ENCODE measurements at places on chromosomes 7 and 10. TPM values are rescaled to one million over a fixed set of nuclear protein-coding genes. Genes with fewer than 3 reads are reported as not detected.
A peak's percentile ranks its signal among the peaks of the same experiment; 100 is the strongest.

The DRGX gene
- not detected for total RNA-seq

- H3K27me3 ChIP-seq: no peaks in the 10 kb centered on the region
- peaks cover 10% of the 10 kb centered on the region for H3K4me1 ChIP-seq
- H3K4me3 ChIP-seq: no peak overlapping the region
- no peak for DNase-seq
- H3K36me3 ChIP-seq: no peaks in the 10 kb centered on the region
These were observed 516.4 kb downstream of the DNAJB6 start for GRCh38 chr7:157853076-157853788.

DNA sequence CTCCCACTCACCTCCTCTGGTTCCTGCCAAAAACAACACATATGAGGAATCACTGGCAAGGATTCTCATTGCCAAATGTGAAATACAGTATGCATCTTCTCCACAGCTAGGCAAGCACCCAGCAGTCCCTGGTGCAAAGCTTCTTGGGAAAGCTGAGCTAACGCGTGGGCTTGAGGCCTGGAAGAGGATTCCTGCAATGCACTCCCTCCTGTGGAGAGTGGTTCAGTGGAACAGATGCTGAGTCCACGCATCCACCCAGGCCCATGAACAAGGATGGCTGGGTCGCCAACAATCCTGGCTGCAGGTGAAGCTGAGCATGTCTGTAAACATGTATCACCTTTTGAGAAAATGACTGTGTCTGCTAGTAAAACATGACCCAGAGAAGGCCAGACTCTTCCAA, 113.2 kb upstream of the CHST15 start:
- no peak for DNase-seq
- no peak overlapping the region for H3K4me3 ChIP-seq

The NRAP gene
- not detected for total RNA-seq

DNA sequence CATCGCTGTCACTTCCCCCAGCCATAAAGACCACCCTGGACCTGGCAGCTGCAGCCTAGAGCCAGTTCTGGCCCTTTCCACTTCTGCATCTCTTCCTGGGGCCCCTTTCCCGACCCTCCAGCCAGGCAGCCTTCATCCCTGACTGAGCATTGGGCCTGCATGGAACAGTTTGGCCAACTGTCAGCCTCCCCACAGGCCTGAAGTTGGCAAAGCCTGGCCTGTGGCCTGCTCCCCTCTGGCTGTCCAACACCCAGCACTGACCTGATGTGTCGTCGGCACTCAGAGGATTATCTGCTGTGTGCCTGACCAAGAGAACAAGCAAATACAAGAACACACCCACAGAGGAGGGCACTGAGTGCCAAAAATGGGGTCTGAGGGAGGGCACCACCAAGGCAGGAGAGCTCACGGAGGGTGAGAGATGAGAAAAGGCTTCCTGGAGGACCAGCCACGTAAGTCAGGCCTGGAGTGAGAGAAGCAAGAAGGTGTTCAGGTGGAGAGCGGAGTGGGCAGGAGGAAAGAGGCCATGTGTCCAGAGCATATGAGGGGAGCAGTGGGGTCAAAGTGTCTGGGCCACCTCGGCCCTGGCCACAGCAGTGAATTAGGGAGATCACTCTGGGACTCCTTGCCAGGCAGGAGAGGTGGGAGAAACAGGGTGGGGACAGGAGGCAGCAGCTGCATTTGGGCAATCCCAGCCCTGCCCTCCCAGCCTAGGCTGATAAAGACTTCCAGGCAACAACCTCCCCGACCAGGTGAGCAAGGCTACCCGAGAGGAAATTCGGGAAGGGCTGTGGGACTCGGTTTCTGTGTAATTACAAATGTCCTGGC, 4.5 kb downstream of the GPRIN2 start:
- no peak for DNase-seq
- H3K27ac ChIP-seq: no peak overlapping the region
- H3K4me1 ChIP-seq: peaks cover 2% of the 10 kb centered on the region
- no peak overlapping the region for H3K4me3 ChIP-seq
- H3K27me3 ChIP-seq: peaks cover 6% of the 10 kb centered on the region

DNA sequence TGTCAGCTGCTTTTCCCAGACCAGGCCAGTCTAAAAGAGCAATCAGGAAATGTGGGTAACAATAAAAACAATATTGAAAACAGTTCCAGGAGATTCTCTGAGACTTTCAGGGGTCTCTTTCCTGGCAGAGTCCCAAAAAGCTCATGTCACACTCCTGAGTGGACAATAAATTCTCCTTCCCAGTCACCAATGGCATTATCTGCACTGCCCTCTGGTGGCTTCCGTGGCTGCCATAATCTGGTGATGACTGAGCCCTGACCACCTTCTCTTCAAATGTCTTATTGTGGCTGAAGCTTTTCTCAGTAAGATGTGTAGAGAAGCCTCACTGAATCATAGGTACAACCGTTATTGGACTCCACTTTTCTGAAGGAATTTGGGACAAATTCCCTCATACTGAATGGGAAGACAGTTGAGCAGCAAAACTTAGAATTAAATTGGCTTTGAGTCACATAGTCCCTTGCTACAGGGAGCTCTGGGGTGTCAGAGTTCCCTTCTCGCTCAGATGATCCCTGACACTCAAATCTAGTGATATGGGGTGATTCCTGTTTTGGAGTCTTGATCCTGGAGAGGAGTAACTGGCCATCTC, 24.4 kb upstream of the ASAH2 start:
- no peak overlapping the region for H3K4me3 ChIP-seq
- H3K27ac ChIP-seq: no peak overlapping the region
- no peaks in the 10 kb centered on the region for H3K4me1 ChIP-seq

The CFAP46 gene
- total RNA-seq: 0.34 TPM

GRCh38 chr10:34097682-34098081, 717.4 kb downstream of the PARD3 start:
- H3K4me3 ChIP-seq: no peak overlapping the region
- no peak overlapping the region for H3K27ac ChIP-seq
- no peak for DNase-seq

DNA sequence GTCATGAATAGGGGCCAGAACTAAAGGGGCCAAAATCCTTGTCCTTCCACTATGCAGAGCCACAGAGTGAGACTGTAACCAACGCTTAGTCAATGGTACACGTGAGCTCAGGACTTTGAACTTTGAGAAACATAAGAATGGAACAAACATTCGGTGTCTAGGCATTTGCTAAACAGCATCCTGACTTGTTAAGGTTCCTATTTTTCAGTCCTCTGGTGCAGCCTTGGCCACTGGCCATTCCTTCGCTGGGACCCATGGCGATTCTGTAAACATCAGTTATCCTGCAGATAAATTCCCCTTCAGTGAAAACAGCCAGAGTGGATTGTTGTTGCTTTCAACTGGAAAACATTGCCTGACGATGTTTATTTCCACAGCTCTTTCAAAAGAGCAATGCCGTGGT, 266.8 kb downstream of the SORCS1 start:
- H3K36me3 ChIP-seq: no peaks in the 10 kb centered on the region
- no peak overlapping the region for H3K4me3 ChIP-seq
- H3K4me1 ChIP-seq: no peaks in the 10 kb centered on the region
- DNase-seq: no peak
- H3K27me3 ChIP-seq: no peaks in the 10 kb centered on the region
- no peak overlapping the region for H3K27ac ChIP-seq

- H3K4me3 ChIP-seq: no peak overlapping the region
- H3K27ac ChIP-seq: no peak overlapping the region
- H3K27me3 ChIP-seq: no peaks in the 10 kb centered on the region
These were observed 281.0 kb downstream of the RPS24 start for GRCh38 chr10:78314651-78315050.

DNA sequence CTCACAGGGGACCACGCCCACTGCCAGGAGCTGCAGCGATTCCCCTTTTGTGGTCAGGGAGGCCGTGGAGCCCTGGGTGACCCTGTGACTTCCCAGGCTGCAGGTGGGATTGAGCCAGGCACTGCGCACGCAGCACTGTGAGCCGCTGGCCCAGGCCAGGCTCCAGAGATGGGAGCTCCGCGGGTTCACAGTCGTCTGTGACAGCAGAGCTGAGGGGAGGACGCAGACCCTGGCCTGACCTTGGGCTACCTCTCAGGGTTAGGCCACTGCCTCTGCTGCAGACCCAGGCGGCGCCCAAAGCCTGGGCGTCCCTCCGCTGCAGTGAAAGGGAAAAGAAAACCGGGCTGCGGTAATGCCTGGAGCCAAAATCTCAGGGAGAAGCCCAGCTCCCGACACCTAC, 107.5 kb upstream of the GPR26 start:
- H3K27ac ChIP-seq: no peak overlapping the region
- H3K4me3 ChIP-seq: no peak overlapping the region
- no peak for DNase-seq
- H3K4me1 ChIP-seq: no peaks in the 10 kb centered on the region
- H3K36me3 ChIP-seq: no peaks in the 10 kb centered on the region

- H3K4me3 ChIP-seq: no peak overlapping the region
- peak; percentile 32 for DNase-seq
- H3K27ac ChIP-seq: no peak overlapping the region
- H3K4me1 ChIP-seq: peaks cover 12% of the 10 kb centered on the region
- H3K27me3 ChIP-seq: no peaks in the 10 kb centered on the region
These were observed 172.7 kb downstream of the NEURL1 start for GRCh38 chr10:103666087-103666761.

- H3K27ac ChIP-seq: no peak overlapping the region
- DNase-seq: no peak
- H3K4me1 ChIP-seq: no peaks in the 10 kb centered on the region
- H3K27me3 ChIP-seq: peaks cover 2% of the 10 kb centered on the region
These were observed 64.1 kb upstream of the INSIG1 start for GRCh38 chr7:155233311-155234157.

- peaks cover 5% of the 10 kb centered on the region for H3K36me3 ChIP-seq
- H3K27me3 ChIP-seq: no peaks in the 10 kb centered on the region
- peaks cover 47% of the 10 kb centered on the region for H3K4me1 ChIP-seq
- peak overlapping the region; percentile 90 for H3K27ac ChIP-seq
- DNase-seq: peak; percentile 83
These were observed 185.2 kb upstream of the ITGB1 start for GRCh38 chr10:33143160-33143728.

GRCh38 chr10:106959521-106959920, 205.0 kb downstream of the SORCS1 start:
- no peaks in the 10 kb centered on the region for H3K4me1 ChIP-seq
- no peaks in the 10 kb centered on the region for H3K27me3 ChIP-seq
- no peak overlapping the region for H3K4me3 ChIP-seq

The NXPH1 gene
- not detected for total RNA-seq

DNA sequence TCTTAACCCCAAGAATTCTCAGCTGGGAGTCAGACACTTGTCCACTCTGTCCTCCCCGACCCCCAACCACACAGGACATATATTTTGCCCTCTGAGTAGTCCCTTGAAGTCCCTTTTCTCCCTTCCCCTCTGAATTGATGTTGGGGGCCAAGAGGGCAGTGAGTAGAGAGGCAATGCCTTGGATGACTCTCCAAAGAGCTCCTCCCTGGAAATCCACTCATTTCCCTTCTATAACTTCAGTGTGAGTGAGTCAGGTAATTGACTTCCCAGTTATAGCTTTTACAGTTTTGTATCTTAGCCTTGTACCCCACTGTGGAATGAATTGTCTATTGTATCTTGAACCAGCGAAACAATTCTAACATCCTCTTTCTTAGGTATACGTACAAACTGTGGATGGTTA, 9.2 kb upstream of the ODAD2 start:
- H3K27me3 ChIP-seq: peaks cover 34% of the 10 kb centered on the region
- DNase-seq: no peak
- no peaks in the 10 kb centered on the region for H3K36me3 ChIP-seq
- peaks cover 2% of the 10 kb centered on the region for H3K4me1 ChIP-seq
- no peak overlapping the region for H3K4me3 ChIP-seq

DNA sequence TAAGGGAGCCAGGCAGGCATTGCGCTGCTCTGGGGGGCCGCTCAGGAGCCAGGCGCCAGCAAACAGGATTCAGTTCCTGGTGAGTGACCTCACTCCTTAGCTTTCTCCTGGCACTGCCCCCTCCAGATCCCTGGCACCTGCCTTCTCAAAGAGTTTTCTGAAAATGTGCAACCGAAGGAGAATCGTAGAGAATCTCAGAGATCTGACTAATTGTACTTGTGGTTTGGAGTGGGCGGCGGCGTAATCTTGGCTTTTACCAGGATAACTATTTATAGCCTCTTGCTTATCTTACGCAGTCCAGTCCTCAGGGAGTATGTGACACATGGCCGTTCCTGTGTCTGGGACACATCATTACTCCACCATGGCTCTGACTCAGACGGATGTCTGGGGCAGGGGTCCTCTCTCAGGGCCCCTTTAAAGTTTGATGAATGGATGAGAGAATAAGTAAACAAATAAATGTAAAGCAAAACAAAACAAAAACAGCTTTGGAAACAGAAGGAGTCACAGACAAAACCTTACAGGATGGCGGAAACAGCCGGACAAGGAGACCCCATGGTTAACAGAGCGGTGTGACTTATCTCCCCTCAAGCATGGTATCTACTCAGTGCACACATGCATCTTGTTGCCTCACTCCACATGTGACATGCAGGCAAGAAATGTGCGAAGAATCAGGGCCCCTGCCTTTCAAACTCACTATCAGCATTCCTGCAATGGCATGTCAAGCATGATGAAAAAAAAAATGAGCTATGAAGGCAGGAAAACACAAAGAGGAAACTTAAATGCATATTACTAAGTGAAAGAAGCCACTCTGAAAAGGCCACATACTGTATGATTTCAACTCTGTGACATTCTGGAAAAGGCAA, 99.7 kb downstream of the TNS3 start:
- no peak overlapping the region for H3K27ac ChIP-seq
- H3K36me3 ChIP-seq: no peaks in the 10 kb centered on the region
- H3K4me3 ChIP-seq: no peak overlapping the region
- H3K4me1 ChIP-seq: peaks cover 16% of the 10 kb centered on the region
- DNase-seq: peak; percentile 17

The GBX1 gene
- total RNA-seq: not detected

The CPA1 gene
- not detected for total RNA-seq

DNA sequence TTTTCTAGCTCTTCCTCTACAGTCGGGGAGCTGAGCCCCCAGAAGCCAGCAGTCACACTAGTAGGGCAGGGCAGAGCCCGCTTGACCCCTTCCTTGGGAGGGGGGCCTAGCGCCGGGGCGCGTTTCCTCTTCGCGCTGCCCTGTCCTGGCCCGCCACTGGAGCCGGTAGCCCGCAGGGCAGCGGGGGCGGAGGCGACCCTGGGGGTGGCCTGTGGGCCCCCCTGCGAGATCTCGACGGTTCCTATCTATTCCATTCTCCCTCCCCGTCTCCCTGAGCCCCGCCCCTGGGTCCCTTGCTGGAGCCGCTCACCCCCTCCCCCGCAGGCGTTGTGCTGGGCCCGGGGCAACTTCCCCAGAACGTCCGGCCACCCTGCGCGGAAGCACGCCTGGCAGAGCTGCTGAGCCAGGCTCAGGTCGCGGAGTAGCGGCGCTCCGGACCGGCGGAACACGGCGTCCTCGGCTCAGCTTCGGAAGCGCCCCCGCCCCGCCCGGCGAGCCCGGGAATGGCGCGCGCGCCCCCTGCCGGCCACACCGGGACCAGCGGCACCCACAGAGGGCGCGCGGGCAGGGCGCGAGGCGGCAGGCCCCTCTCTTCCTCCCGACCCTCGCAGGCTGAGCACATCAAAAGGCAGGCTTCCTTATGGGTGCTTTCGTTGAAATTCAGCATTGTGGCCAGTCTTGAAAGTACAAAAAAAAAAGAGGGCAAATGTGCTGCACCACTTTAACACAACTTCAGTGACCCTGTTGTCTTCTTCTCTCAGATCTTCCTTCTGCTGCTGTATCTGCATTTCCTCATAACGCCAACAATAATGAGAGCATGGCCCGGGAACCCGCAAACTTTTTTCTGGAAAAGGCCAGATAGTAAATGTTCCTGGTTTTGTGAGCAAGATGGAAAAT, 327.6 kb downstream of the TNS3 start:
- peaks cover 3% of the 10 kb centered on the region for H3K4me1 ChIP-seq
- no peak overlapping the region for H3K27ac ChIP-seq
- H3K36me3 ChIP-seq: no peaks in the 10 kb centered on the region
- H3K4me3 ChIP-seq: peak overlapping the region; percentile 44

Data from activated CD8-positive, alpha-beta T cell treated with anti-CD3 and anti-CD28 coated beads for 36 hours (primary cell).